ENCODE measurements at places on chromosomes 16 and 17. TPM values are rescaled to one million over a fixed set of nuclear protein-coding genes. Genes with fewer than 3 reads are reported as not detected.

The MYCBPAP gene
- total RNA-seq, result 0.30 TPM

The CDH11 gene
- total RNA-seq, result 3.1 TPM

DNA sequence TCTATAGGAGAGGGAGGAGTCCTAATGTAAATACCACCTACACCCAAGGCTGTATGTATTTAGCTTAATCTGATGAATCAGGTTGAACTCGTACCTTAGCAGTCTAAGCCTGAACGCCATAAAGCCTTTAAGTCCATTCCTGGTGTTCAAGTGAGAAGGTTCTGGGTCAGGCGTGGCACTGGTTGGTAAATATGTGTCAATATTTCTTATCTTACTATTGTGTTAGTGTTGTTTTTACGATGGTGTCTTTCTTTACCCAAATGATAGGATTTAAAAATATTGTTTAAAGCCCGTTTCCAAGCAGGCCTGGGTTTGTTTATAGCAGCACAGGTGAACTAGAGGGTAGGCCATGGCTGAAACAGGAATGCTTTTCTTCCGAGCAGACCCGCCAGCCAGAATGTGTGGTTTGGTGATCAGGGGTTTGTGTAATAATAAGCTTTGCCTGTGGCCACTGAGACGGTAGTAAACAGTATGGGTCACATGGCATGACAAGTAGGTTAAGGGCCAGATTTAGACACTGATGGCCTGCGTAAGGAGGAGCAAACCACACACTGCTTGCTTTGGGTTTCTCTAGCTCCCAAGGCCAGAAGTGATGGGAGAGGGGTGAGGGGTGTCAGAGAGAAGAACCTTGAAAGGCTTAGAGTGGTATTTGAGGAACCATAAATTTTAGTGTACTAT is 3.3 kb downstream of the TMEM94 start:
- DNase-seq, result peak; percentile 77

- no peak for DNase-seq
These were observed 53.0 kb upstream of the YPEL2 start for GRCh38 chr17:59278406-59278805.

DNA sequence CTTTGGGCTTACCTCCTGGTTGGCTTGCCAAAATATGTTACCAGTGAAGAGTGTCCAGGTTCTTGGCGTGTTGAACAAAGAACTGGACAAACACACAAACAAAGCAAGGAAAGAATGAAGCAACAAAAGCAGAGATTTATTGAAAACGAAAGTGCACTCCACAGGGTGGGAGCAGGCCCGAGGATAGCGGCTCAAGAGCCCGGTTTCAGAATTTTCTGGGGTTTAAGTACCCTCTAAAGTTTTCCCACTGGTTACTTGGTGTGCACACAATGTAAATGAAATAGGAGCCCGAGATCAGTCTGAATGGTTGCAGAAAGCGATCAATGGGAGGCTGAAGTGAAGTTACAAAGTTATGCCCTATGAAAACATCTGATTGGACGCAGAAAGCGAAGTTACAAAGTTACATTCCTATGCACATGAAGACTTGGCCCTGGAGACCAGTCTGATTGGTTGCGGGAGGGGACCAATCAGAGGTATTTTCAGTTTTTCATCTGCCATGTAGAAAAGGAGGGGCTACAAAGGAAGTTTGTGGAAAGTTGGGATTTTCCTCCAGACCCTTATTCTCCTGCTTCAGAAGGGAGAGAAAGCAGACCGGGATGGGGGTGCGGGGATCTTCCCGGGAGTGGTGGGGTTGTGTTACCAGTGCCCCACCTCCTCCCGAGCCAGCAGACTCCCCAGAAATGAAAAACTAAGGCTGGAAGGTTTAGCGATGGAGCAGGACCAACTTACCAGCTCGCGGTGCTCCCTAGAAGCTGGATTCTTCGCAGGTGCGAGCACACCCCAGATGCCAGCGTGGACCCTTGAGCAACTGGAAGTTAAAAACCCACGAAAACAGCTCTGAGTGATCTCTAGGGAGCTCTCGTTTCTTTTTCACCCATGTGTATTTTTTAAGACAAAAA is at the start of gene SLFN12:
TSS of gene SLFN12 (minus strand) at position 325 of the 899 bp plus-strand sequence. CDS start 9,472 bp downstream, outside the sequence.
- DNase-seq, result peak; percentile 95

DNA sequence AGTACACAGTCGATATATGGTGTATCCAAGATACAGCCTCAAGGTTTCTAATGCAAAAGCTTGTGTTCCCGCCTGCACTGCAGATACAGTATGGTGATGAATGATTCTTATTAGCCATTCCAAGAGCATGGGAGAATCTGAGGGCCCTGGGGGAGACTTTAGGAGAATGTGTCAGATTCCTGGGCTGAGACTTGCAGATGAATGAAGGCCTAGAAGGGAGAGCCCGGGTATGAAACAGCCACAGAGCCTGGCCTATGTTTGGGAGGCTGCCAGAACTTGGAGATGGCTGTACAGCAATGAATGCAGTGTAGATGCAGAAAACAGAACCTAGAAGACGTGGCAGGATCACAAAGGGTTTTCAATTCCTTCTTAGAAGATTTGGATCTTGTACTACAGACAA is 510.7 kb downstream of the HAPSTR1 start:
- no peak for DNase-seq

- no peak for DNase-seq
These were observed 8.5 kb downstream of the SLC22A31 start for GRCh38 chr16:89191901-89192185.

- no peak for DNase-seq
These were observed 4.0 kb upstream of the DLX4 start for GRCh38 chr17:49964769-49965523.

Data from renal cortical epithelial cell (primary cell).